ENCODE measurements at places on chromosomes 2 and 18.

DNA sequence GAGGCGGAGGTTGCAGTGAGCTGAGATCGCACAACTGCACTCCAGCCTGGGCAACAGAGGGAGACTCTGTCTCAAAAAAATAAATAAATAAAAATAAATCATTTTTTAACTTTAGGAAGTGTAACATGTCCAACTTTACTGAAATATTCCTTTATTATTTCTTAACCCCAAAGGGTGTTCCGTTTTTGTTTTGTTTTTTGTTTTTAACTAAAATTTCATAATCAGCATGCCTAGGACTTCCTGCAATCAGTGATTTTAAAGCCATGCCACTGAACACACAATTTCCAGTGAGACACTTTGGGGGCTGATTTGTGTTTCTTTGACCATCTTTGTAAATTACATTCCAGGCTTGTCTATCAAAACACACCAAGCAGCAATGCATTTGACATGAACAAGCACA is 7.1 kb downstream of the CATIP start:
- DNase-seq: no peak

- no peak for DNase-seq
These were observed 53.1 kb downstream of the PRELID3A start for GRCh38 chr18:12460874-12461273.

DNA sequence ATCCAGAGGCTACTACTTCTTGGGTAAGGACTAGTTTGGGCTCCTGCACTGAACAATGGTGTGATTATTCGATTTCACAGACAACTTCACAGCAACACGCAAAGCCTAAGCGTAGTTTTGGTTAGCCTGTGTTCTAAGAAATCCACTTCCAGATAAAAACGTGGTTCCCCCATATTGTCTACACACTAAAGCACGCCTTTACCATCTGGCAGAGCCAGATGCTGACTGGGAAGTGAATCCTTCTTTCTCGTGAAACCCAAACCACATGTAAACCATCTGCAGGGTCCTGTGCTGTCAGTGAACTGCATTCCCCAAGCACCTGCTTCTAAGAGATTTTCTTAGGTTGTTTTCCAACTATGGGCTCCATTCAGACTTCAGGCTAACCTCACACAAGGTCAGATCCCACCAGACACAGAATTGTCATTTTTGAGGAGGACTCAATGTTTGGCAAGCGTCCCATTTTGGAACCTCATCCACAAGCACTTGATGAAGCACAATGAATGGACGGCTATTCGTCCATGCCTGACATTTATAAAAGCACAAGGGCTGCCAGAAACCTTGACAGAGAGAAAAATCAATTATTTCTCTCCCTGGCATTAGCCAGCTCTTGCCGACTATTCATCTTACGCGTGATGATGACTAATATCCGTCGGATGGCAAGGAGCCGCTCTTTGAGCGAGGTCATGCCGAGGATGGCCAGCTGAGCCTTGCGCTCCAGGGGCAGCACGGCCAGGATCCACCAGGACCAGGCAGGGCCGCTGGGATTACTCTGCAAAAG is 38.4 kb downstream of the LONRF2 start:
- DNase-seq: no peak

DNA sequence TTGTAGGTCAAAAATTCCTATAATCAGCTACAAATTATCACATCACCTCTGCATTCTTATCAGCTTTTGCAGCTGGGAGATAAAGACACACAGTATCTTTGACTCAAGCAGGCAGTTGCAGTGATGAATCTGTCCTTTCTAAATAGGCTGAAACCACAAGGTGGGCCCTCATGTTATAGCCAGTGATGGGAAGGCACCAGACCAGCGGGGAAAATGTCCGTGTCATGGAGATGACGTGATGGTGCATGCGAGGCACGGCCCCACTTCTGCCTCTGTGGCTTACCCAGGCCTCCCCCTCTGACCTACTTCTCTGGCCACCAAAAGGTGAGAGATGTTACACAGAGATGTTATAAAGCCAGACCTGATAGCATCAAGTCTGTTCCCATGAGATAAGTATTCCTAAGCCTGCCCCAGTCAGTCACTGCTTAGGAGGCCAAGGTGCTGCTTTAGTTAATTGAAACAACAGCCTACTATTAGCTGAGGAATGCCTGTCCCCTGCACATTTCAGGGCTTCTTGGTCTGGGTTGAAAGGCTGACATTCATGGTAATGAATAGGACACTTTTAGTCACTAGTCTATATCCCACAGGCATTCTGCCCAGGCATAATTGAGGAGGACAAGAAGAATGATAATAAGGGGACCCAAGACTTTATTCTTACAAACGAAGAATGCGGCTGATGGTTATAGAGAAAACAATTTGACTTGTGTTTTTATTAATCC is 327.9 kb downstream of the LPIN1 start:
- no peak for DNase-seq

DNA sequence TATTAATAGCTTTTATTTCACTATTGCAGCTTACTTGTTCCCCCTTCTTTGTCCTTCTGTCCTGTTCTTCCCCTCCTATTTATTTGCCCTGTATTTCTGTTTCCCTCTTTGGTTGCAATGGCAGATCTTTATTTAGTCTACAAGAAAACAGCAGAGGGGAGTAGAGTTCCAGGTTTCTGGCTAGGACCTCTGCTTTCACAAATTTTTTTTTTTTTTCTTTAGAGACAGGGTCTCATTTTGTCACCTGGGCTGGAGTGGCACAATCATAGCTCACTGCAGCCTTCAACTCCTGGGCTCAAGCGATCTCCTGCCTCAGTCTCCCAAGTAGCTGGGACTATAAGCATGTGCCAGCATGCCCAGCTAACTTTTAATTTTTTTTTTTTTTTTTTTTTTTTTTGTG is 188.1 kb upstream of the SPRED2 start:
- DNase-seq: no peak

DNA sequence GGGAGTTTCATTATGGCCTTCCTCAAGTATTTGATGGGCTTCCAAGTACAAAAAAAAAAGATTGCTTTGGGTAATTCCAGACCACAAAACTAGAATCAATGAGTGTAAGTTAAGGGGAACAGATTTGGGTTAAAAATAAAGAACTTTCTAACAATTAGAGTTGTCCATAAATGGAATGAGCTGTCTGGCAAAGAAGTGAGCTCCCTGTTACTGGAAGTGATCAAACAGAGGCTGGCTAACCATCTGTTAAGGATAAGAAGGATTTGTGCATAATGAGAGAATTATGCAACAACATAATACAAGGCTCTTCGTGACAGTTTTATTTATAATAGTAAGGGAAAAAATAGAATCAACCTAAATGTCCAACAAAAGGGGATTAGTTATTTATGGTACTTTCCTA is 44.6 kb upstream of the ACVR1 start:
- DNase-seq: no peak

DNA sequence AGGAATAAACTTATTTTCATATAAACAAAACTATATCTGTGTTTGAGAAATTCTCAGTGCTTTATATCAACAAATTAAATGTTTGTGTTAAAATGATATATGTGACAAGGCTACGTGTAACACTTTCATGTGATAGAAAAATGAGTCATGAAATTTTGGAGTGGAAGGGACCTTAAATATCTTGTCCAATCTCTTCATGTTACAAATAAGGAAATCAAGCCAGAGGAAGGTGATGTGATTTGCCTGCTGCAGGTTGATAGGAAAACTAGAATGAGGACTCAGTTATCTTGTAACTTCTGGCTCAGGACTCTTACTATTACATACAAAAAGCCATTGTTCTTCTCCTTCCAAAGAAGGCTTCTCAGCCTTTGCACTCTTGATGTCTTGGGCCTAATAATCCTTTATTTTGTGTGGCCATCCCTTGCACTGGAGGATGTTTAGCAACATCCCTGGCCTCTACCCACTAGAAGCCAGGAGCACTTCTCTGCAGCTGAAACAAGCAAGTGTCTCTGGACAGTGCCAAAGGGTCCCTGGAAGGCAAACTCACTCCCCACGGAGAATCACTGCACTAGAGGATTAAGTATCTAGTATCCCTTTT is 43.0 kb upstream of the NARS1 start:
- no peak for DNase-seq

- peak; percentile 82 for DNase-seq
These were observed at the start of gene BAZ2B for GRCh38 chr2:159616286-159616701. Gene BAZ2B, minus strand, starts transcription at chr2:159616548. Its CDS starts 137,829 bp downstream, at chr2:159478719.

- peak; percentile 81 for DNase-seq
These were observed 29.4 kb downstream of the AOX1 start for GRCh38 chr2:200615247-200615646.

DNA sequence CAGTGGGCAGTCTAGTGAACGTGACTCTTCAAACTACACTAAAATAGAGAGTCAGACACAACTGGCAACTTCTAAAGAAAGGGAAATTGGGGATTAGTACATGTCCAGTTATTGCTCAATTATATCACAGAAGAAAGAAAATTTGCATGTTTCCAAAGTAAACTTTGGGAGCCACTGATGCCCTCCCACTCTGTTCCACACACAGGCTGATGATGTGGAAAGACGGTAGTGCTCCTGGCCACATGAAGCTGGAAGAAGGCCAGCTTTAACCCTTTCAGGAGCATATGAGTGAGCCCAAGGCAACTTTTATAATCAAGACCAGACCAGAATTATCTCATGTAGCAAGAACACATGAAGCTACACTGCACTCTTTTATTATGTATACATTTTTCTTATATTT is 141.0 kb downstream of the NR4A2 start:
- DNase-seq: peak; percentile 29

DNA sequence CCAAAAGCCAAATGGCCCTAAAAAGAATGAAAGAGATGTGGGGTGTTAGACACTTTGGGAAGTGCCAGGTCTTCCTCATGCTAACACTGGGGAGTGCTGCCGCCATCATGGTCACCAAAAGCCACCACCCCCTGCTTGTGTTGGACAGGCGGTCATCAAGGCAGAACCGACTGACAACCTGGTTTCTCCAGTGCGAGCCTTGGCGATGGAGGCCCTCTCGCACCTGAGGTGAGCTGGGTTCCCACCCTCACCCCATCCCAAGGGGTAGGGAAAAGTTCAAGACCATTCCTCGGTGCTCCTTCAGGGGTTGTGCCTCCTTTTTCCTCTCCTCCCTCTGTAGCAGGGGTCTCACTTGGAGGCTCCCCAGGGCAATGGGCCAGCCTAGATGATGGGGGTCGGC is 33.6 kb downstream of the MROH2A start:
- DNase-seq: no peak
